ENCODE measurements at places on chromosomes 7 and 10. TPM values are rescaled to one million over a fixed set of nuclear protein-coding genes. Genes with fewer than 3 reads are reported as not detected.

- DNase-seq, result no peak
Observed at GRCh38 chr7:116653204-116653603, 18.8 kb upstream of the MET start.

GRCh38 chr10:15211464-15211979 is 43.0 kb upstream of the NMT2 start:
- DNase-seq, result no peak

FXYD4 gene
- not detected for total RNA-seq

GRCh38 chr7:157791261-157791660 is 454.5 kb downstream of the DNAJB6 start:
- no peak for DNase-seq

DNA sequence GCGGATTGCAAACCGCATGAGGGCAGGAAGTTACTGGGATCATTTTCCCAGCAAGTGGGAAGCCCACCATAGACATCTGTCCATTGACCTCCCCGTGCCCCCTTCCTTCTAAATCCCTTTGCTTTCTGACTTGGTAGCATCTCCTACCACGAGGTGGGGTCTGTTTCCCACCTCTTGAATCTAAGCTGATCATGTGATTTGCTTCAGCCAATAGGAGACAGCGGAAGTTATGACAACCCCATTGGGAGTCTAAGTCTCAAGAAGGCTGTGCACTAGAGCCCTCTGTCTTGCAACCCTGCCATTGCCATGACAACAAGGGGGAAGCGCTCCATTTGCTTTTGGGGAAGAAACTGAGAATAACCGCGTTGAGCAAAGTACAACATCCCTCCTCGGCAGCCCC is 39.2 kb upstream of the CARD11 start:
- DNase-seq, result no peak

DPYSL4 gene
- 1.8 TPM for total RNA-seq

DNA sequence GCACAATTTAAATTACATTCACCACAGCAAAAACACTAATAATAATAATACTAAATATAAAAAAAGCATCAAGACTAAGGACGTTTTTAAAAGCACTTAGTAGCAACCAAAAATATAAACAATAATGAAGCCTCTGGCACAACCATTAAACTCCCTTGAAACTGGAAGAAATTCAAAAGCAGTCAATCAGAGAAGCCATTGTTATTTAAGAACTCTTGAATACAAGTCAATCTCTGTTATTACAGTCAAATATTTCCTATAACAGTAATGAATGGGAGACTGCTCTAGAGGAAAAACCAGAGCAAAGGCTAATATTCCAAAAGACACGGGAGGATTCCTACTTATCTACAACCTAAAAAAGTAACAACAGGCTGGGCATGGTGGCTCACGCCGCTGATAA is 164.2 kb downstream of the KMT2E start:
- no peak for DNase-seq

PTPRN2 gene
- 2.6 TPM for total RNA-seq

- DNase-seq, result no peak
Observed at GRCh38 chr10:67978749-67979148, 94.3 kb downstream of the SIRT1 start.

LLCFC1 gene
- total RNA-seq, result not detected

SLC13A4 gene
- total RNA-seq, result not detected

DNA sequence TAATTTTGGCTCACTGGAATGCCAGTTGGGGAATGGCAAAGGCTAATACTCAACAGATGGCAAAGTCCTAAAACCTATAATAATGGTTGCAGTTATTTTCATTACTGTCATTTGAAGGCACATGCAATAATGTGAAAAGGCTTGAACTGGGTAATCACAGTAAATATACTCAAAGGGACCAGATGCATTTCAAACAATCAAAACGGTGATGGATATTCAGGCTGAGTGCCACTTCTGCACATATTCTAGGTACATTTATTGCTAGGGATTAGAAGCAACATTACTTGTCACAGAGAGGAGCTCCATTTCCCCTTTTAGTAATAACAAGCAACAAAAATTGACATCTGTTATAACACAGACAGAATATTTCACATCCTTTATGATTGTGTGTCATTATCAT is 171.8 kb downstream of the NXPH1 start:
- no peak for DNase-seq

- no peak for DNase-seq
Observed at GRCh38 chr10:35795131-35795824, 153.2 kb upstream of the FZD8 start.

GRCh38 chr7:15490291-15490690 is 71.5 kb downstream of the AGMO start:
- DNase-seq, result no peak

CLRN3 gene
- 0.29 TPM for total RNA-seq

DNA sequence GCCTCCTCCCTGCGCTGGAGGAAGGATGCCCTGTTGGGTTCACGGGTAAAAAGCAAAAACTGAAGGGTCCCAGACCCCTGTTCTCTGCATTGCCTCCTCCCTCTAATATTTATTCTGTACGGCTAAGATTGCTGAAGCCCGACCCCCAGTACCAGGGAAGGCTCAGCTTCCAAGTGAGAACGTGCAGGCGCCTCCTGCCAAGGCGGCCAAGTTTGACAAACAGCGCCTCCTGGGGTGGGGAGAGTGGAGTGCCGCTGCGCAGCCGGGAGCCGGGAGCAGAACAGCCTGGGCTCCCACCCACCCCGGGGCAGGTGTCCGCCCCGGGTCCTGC is 4.7 kb upstream of the EBF3 start:
- DNase-seq, result no peak

ASB13 gene
- total RNA-seq, result 23.5 TPM

ZNF25 gene
- total RNA-seq, result 17.1 TPM

GRCh38 chr10:77507291-77507880 is 130.2 kb downstream of the KCNMA1 start:
- no peak for DNase-seq

DNA sequence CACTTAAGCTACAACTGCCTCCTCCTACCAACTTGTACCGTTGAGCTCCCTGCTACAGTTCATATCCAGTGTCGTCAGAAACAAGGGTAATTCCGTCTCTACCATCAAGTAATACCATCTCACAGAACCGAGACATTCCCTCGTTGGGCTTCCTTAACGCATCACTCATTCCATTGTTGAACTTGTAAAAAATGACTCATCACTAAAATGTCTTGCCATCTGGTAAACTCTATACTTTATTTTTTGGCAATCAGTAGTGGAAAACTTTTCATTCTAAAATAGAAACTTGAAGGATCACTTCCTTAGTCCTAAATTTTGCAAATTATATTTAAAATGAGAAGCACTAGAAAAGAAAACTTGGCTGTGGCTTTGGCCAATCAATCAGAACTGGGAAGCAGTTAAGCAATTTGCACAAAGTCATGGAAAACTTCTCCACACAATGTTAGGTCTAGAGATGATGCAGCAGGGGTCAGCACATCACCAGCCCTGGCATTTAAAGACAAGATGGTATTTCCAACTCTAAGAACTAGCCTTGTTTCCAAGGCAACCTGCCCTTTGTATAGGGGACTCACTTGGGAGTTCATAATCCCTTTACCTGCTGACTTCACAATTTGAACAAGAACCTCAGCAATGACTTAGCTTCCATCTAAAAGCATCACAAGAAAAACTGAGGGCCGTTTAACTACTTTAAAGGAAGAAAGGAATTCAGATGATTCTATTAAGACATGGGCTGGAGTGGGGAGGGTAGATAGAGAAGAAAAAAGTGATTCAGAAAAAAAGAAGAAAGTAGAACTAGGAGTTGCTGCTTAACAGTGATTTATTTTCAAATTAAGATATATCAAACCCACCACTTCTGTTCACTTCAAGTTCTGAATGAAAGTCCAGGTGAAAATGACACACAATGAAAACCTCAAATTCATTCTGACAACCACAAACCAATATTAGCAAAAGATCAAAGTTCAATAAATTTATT is 288.1 kb downstream of the PARD3 start:
- DNase-seq, result no peak

LIPF gene
- total RNA-seq, result not detected
